ENCODE measurements at places on chromosomes 7 and 10.

DNA sequence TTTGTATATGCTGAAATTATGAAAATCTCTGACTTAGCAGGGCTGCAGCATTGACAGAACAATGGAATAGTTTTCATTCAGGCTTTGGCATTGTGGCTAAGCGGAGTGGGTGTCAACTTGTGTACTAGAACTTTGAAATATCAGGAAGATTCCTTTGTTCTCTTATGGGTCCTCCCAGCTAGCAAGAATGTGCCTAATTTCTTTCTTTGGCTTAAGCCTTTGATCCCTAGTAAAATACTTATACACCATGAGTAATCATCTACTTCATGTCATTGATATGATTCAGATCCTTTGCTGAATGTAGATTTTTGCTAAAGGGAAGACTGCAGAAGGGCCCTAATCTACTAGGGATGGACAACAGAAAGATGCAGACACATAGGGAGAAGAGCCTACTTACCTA, 6.2 kb downstream of the AVL9 start:
- DNase-seq = no peak

DNA sequence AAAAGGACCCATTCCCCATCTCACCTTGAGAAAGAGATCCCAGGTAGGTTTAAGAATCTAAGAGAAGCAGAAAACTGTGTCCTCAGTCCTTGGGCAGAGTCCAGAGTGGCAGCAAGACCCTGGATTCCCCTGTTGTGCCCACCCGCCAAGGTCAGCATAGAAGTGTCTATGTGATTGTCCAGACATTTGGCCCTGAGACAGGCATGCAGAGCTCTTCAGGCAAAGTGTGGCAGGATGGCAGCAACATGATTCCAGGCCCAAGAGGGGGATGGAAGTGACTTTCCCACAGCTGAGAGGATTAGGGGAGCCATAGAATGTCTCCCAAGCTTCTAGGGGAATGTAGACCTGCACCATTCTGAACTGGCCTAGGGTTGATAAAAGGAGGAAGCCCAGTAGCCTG, 39.1 kb upstream of the OPALIN start:
- no peak for DNase-seq

DNA sequence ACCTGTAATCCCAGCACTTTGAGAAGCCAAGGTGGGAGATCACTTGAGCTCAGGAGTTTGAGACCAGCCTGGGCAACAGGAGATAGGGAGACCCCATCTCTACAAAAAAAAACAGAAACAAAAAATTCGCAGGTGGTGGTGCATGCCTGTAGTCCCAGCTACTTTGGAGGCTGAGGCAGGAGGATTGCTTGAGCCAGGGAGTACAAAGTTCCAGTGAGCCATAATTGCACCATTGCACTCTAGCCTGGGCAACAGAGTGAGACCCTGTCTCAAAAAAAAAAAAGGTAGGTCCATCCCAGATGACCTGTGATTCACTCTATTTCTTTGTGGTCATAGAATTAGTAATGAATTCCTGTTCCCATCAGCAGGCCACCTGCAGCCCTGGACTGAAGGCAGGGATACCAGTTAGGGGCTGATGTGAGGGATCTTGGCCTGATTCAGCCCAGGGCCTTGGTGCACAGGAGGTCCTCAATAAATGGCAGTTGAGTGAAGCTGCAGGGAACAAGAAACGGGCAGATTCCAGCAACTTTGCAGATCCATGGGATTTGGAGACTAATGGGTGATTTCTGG, at the start of gene MYH16:
Gene MYH16, plus strand, starts transcription at position 364 of the 570 bp plus-strand sequence.
- DNase-seq = no peak

DNA sequence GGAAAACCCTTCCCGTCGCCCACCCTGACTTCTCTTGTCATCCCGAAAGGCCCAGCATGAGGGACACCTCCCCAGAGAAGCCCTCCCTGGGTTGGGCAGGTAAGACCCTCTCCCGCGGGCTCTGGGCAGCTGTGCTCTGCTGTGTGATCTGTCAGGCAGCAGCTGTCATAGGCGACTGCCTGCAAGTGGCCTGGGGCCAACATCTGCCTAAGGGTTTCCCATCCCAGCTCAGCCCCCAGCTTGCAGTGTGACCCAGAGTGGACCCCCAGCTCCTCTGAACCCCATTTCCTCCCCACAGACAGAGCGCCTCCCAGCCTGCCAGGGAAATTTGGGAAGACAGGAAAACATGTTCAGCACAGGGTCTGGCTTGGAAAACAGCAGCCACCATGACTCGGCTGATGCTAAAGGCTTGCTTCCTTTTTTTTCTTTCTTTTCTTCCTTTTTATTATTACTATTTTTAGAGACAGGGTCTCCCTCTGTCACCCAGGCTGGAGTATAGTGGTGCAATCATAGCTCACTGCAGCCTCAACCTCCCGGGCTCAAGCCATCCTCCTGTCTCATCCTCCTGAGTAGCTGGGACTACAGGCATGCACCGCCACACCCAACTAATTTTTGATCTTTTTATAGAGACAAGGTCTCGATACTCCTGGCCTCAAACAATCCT, 18.3 kb upstream of the TNRC18 start:
- DNase-seq = no peak

- DNase-seq = no peak
Measured at GRCh38 chr10:124601016-124601415, 139.4 kb downstream of the LHPP start.

GRCh38 chr10:80437227-80437626, 16.9 kb upstream of the TSPAN14 start:
- DNase-seq = no peak
